ENCODE measurements at places on chromosomes 1 and 21.

DNA sequence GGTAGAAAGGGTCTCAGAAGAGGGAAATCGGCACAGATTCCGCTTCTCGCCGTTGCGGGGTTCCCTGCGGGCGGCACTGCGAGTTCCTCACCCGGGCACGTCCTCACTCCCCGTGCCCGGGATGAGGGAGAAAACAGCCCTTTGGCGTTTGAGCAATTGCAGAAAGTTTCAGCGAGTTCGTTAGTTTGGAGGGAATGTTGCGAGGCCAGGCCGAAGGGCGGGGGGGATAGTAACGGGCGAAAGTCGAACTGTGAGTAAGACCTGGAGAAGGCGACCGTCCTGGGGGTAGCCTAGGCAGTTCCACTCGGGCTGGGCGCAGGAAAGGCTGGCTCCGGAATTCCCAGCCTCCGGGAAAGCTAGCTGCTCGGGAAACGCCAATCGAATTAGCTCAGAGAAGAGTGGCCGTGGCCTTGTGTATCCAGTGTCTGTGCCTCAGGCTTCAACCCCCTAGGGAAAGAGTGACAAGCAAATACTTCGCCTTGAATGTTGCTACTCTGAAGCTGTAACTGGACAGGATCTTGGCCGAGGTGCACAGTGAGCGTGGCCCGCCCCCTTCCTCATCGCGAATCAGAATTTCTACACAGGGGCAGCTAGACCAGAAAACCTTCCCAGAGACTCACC is 787 bp downstream of the PTGFR start:
- no peak for DNase-seq

DNA sequence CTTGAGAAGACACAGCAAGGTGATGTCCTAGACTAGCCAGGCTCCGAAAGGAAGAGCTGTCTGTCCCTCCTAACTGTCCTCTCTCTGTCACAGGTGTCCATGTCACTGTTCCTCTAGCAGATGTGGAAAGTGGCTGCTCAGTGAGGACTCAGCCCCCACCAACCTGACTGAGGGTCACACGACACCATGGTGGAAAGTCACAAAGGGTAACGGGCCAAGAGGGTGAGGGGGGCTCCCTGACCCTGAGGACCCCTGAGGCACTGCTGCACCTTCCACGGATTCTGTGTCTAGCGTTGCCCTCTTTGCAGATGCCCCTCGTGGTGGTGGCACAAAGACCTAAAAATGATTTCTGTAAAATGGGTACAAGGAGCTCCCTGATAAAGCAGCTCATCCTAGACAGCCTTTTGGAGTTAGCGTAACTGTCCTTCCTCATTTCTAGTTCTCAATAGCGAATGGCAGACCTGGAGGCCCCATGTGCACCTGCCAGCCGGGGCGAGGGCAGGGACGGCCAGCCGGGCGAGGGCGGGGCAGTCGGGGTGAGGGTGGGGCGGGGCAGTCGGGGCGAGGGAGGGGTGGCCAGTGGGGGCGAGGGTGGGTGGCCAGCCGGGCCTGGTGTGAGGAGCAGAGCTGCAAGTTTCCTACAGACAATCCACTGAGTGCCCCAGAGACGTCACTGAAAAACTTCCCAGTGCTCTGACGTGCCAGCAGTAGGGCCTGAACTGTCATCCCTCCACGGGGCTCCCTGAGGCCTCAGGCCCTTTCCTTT is 23.4 kb downstream of the POFUT2 start:
- DNase-seq: peak; percentile 20

DNA sequence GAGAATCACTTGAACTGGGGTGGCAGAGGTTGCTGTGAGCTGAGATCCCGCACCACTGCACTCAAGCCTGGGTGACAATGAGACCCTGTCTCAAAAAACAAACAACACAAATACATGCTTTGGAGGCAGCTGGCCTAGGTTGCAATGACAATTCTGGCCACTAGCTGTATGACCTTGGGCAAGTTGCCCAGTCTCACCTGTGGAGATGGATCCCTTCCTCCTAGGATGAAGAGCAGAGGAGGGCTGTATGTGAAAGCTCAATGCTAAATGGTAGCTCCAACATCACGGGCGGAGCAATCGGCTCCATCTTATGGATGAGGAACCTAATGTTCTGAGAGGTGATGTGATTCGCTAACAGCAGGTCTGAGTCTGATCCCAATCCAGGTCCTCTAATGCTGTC is 20.6 kb downstream of the ADORA1 start:
- DNase-seq: no peak

- no peak for DNase-seq
Observed at GRCh38 chr1:6080469-6080868, 34.8 kb downstream of the KCNAB2 start.

DNA sequence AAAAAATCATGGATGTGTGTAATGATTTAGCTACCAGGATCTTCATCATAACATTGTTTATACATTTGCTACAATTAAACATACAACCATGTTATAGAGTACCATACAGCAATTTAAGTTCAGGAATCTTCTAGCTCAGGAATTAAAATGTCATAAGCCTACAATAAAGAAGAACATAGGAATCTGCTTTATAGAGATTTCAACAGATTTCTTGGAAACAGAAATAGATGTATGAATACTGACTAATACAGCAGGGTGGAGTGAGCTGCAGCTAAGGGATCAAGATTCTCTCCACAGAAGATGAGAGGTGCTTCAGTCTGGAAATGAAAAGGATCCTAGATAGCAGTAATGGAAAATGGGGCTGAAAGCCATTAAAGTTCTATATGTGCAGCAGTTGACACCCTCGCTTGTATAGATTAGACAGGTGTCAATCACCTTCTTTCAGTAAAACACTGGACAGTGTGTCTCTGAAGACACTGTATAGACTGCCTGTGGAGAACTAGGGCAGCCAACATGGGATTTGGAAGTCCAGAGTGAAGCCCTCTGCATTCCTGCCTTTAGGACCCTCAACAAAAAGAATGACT is 73.9 kb downstream of the DNTTIP2 start:
- DNase-seq: no peak

GRCh38 chr1:233289676-233290075 is 5.8 kb downstream of the PCNX2 start:
- DNase-seq: no peak

Measured in activated CD8-positive, alpha-beta memory T cell treated with anti-CD3 and anti-CD28 coated beads, Interleukin-2, amount 50 U/mL, for 48 hours (primary cell).